ENCODE measurements at places on chromosomes 1 and 21. TPM values are rescaled to one million over a fixed set of nuclear protein-coding genes. Genes with fewer than 3 reads are reported as not detected.

Gene CXADR
- 110 TPM for polyA plus RNA-seq

Gene IFNLR1
- 6.5 TPM for polyA plus RNA-seq

Gene AP4B1
- 7.7 TPM for polyA plus RNA-seq

Gene LRRC71
- polyA plus RNA-seq: not detected

DNA sequence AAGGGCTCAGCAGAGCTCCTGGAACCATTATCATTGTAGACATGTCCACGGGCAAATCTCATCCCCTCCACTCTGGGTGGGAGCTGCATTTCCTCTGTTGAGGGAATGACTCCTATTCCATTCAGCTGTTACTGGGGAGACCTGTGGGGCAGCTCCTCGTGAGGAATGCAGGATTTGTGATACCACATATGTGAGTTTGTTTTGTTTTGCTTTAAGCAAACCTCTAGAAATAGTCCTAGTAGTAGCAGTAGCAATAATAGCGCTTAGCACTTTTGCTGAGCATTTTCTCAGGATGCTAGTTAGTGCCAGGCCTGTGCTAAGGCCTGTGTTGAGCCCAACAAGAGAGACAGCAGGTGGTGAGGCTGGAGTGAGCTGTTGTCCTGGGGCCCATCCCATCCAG is 10.8 kb downstream of the OLIG1 start:
- no peak for DNase-seq

GRCh38 chr1:147611021-147611426 is 59.3 kb downstream of the ACP6 start:
- DNase-seq: no peak

- DNase-seq: no peak
Measured at GRCh38 chr1:178926046-178926445, 55.2 kb upstream of the ANGPTL1 start.

GRCh38 chr1:46689356-46689755 is 17.7 kb downstream of the TEX38 start:
- DNase-seq: no peak

GRCh38 chr1:25692560-25692959 is 76.0 kb downstream of the MAN1C1 start:
- no peak for DNase-seq

- DNase-seq: no peak
Measured at GRCh38 chr1:1628754-1629429, 3.1 kb upstream of the MMP23B start.

GRCh38 chr1:244971552-244972216 is 107.3 kb upstream of the HNRNPU start:
- peak; percentile 5 for DNase-seq

GRCh38 chr1:235022981-235023710 is 105.5 kb downstream of the TOMM20 start:
- DNase-seq: no peak

Data from HepG2 (cell line).